GM18507 (cell line): ENCODE measurements at places on chromosomes 7 and 10.

GRCh38 chr7:40780460-40780859 lies 645.7 kb downstream of the SUGCT start:
- DNase-seq, result no peak

DNA sequence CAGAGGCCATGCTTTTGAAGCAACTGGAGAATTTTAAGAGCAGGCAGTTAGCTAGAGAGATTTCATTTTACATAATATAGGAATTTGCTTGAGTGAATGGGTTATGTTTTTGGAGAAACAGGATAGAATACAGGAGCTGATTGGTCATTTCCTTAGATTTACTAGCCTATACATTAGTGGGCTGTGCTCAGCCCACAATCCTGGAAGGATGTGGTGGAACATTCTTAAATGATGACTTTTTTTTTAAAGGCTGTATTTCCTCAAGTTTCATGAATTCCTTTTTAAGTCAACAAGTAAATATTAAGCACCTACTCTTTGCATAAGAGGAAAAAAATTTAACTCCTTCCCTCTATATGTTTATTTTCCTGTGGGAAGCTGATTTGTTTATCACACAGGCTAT lies 314.4 kb upstream of the BMPER start:
- no peak for DNase-seq

DNA sequence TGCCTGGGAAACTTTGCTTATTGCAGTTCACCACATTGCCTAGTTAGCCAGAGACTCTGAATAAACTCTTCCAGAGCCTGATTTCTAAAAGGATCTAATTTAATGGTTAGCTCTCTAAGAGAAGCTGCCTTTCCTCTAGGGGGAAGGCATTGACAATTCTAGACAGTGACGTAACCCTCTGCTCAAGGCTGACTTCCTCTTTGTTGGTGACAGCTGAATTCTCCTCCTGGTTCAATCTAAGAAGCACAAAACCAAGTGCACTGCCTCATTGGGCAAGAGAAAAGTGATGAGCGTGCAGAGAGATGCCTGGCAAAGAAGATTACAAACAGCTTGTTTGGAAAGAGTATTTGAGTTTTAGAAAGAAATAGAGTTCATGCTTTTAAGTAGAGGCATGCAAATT lies 102.7 kb downstream of the MACC1 start:
- DNase-seq, result no peak

GRCh38 chr10:33132626-33133025 lies 174.6 kb upstream of the ITGB1 start:
- DNase-seq, result no peak

DNA sequence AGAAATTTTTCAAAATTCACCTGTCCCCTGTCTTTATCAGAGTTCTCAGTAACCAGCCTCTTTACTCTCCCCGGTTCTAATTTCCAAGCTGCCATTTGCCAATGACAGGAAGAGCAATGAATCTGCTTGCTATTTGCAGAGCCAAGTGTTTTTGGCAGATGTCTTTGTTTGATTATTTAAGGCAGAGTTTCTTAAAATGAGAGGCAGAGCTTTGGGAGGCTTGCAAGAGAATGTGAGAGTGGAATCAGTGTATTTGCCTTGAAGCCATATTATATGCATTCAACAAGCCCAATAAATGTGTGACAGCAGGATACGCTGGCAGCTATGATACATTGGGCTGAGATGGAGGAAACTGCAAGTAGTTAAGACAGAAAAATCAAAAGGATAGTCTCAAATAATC lies 196.5 kb downstream of the PHF14 start:
- no peak for DNase-seq

DNA sequence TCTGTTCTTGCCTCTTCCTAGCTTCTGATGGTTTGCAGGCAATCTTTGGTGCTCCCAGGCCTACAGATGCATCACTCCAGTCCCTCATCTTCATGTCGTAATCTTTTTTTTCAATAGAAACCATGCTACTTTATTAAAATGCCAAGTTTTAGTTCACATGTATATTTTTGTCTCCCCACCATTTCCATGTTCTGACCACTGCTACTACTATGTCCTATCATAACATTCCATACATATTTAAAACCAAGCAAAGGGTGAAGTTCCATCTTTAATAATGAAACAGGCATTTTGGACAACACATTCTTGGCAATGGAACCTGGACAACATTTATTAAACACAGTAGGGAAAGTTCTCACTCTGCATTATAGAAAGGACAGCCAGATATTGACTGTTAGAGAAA lies 58.8 kb downstream of the ZNF518A start:
- DNase-seq, result no peak

GRCh38 chr7:30102281-30102680 lies 32.5 kb upstream of the MTURN start:
- DNase-seq, result no peak

GRCh38 chr7:106890952-106891351 lies 25.9 kb downstream of the PIK3CG start:
- DNase-seq, result no peak

GRCh38 chr10:106571192-106571946 lies 593.1 kb downstream of the SORCS1 start:
- no peak for DNase-seq

- DNase-seq, result no peak
Measured at GRCh38 chr7:148607151-148607661, 16.6 kb downstream of the C7orf33 start.

- no peak for DNase-seq
Measured at GRCh38 chr7:146002008-146002407, 114.6 kb upstream of the CNTNAP2 start.

- DNase-seq, result no peak
Measured at GRCh38 chr10:70832221-70832620, 16.5 kb downstream of the SGPL1 start.

DNA sequence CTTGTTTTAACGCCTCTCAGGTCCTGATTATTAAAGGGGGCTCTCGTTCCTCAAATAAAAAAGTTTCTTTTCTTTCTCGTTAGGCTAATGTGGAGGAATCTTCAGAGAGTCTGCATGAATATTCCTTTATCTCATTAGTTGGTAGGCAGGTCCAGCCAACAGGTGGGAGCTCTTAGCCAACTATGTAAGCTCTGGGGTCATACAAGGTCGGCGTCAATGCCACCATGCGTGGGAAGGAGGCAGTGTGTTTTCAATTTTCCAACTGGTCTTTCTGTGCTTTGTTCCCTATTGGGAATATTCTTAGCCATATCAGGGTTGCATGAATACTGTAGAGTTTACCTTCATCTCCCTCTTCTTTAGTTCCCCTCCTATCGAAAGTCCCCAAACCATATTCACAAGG lies 118.5 kb upstream of the SVIL start:
- DNase-seq, result no peak

DNA sequence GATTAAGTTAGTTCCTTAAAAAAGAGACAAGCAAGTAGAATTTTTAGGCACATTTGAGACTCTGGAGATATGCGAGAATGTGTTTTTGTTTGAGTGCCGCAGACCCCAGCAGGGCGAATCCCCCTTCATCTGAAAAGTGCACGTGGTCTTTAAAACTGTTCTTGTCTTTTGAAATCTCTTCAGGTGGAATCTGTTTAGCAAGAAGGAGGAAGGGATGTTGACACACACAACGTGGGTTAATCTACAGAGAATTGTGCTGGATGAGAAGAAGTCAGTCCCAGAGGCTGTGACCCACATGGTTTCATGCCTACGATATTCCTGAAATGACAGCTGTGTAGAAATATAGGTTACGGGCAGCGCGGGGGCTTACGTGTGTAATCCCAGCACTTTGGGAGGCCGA lies 27.1 kb upstream of the ZFAND2A start:
- DNase-seq, result no peak

- DNase-seq, result no peak
Measured at GRCh38 chr7:112225006-112225405, 18.5 kb downstream of the ZNF277 start.

- no peak for DNase-seq
Measured at GRCh38 chr10:130973127-130973839, 338.2 kb downstream of the TCERG1L start.

DNA sequence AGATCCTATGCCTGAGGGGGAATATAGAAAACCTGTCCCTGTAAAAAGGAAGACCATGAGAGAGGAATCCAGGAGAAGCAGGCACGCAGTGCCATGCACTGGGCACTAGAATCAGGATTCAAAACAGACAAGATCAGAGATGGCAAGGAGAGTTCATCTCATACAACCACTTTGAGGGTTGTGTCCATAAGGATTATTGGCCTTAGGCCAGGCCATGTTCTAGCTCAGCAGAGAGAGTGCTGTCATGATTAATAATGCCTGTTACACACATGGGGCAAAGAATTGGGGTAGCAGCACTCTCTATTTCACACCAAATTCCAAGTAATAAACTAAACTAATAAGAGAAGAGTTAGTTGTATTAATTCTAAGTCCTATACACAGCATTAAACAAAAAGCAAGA lies 29.1 kb downstream of the EZH2 start:
- DNase-seq, result no peak

- no peak for DNase-seq
Measured at GRCh38 chr10:112141292-112141691, 42.3 kb downstream of the GPAM start.

GRCh38 chr10:12791728-12792127 lies 209.8 kb downstream of the CCDC3 start:
- DNase-seq, result no peak

- no peak for DNase-seq
Measured at GRCh38 chr10:104130041-104130440, 8.1 kb downstream of the SFR1 start.

- no peak for DNase-seq
Measured at GRCh38 chr10:72335394-72336258, 19.1 kb downstream of the DNAJB12 start.

- no peak for DNase-seq
Measured at GRCh38 chr7:142461437-142461836, 203.6 kb upstream of the PRSS58 start.

DNA sequence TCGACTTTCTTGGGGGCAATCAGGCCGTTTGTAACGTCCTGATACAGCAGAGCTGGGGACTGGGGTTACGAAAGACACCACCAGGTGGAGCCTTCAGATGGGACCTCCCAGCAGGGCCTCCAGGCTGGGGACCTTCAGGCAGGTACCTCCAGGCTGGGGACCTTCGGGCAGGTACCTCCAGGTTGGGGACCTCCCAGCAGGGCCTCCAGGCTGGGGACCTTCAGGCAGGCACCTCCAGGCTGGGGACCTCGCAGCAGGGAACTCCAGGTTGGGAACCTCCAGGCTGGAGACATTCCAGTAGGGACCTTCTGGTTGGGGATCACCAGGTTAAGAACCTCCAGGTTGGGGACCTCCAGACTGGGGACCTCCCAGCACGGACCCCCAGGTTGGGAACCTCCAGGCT lies 23.5 kb upstream of the GPR146 start:
- DNase-seq, result no peak

DNA sequence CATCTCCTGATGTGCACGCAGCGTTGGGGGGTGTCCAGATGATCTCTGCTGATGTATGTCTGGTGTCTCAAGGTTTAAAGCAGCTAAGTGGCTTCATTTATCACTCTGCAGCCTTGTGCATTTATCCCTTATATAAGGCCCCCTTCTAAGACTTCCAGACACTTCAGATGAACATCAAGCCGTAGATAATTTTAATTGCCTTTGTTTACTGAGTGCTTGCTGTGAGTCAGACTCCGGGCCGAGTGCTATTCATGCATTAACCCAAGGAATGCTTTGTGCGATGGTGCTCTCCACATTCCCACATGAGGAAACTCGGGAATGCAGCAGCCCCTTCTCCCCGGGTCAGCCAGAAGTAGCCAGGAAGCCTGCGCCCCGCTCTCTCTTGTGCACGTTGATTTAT lies 328.6 kb upstream of the COBL start:
- no peak for DNase-seq

DNA sequence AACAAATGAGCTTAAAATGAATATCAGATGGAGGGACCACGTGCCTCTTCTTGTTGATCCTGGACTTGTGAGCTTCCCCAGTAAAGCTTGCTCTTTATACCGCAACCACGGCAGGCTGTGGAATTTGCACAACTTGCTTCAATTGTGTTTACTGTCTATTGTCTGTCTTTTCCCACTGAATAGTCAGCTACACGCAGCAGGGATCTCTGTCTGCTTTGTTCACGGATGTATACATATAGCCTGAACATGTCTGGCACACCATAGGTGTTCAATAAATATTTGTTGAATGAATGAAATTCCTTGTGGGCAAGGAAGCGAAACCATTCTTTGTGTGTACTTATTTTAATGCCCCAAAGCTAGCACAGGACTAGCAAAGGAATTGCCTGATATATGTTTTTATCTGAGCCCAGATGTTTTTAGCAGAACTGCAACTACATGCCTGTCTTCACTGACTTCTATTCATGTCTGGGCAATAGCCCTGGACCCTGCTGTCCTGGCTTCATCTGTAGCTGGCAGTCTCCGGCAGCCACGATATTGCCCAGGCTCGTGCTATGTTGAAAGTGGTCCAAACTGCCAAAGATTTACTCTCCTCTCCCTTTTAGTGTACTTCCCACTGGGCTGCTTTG lies 29.9 kb upstream of the IFRD1 start:
- no peak for DNase-seq

DNA sequence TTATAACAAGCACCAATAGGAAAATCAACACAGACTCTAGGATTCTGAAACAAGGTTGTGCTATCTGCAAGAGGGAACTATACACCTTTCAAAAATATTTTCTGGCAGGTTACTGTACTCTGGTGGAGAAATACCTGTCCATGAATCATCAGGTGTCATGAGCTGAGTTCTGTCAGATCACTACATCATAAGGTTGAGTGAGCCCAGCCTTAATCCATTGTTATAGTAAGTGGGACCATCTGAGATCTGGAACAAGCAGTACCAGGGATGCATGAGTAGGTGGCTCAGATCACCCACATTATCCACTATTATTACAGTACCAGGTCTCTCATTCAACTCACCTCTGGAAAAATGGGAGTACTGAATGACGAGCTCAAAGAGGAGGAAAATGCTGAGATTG lies 212.4 kb downstream of the DGKI start:
- DNase-seq, result no peak

- DNase-seq, result no peak
Measured at GRCh38 chr10:112526139-112526538, 79.1 kb downstream of the VTI1A start.

DNA sequence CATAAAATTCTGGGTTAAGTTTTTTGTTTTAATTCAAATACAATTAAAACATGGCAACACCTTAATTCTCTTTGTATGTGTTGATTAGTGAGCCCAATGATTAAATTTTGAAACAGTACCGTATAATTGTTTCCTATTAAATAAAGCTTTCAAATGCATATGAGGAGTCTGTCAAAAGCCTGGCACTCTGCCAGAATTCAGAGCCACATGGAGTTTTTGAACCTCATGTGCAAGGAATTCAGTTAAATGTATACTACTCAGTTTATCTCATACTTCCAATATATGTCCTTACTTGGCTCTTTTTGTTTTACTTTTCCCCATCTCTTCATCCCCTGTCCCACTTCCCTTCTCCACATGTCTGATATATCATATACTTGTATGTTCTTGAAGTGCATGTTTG lies 165.6 kb upstream of the FAM3C start:
- no peak for DNase-seq

GRCh38 chr10:94521276-94522250 lies 24.0 kb upstream of the HELLS start:
- no peak for DNase-seq

DNA sequence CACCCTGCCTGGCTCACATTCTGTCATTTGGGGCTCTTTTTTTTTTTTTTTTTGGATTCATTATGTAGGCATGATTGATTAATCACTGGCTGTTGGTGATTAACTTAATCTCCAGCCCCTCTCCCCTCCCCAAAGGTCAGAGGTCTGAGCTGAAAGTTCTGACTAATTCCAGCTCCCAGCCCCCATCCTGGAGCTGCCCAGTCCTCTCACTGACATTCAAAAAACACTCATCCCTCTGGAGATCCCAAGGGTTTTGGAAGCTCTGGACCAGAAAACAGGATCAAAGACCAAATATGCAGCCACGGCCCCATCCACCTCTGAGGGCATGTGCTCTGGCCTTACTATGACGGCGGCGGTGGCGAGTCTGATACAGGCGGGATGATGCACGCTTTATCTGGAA lies 53.8 kb downstream of the RBM17 start:
- no peak for DNase-seq
